ENCODE measurements at places on chromosomes 5 and 9. TPM values are rescaled to one million over a fixed set of nuclear protein-coding genes. Genes with fewer than 3 reads are reported as not detected.

GLRA1 gene
- total RNA-seq: not detected

SGTB gene
- total RNA-seq: 12.3 TPM

BHMT2 gene
- total RNA-seq: not detected

CCL19 gene
- total RNA-seq: not detected

LSM11 gene
- total RNA-seq: 8.4 TPM

GPR151 gene
- not detected for total RNA-seq

SYNPO gene
- 0.04 TPM for total RNA-seq

FAM151B gene
- 0.10 TPM for total RNA-seq

GRAMD2B gene
- 9.3 TPM for total RNA-seq

CA9 gene
- 6.2 TPM for total RNA-seq

HRH2 gene
- 32.6 TPM for total RNA-seq

ISL1 gene
- not detected for total RNA-seq

ZNF879 gene
- 2.6 TPM for total RNA-seq

MOB3B gene
- 0.44 TPM for total RNA-seq

SAPCD2 gene
- total RNA-seq: 16.4 TPM

FOXD4L3 gene
- total RNA-seq: 0.10 TPM

ANGPTL2 gene
- total RNA-seq: not detected

GARIN3 gene
- total RNA-seq: 0.25 TPM

CDH12 gene
- total RNA-seq: not detected

GLT6D1 gene
- total RNA-seq: not detected

ZCCHC10 gene
- 29.9 TPM for total RNA-seq

CDX1 gene
- not detected for total RNA-seq

SHOC1 gene
- not detected for total RNA-seq

LCN12 gene
- total RNA-seq: 0.89 TPM

PCDHGA2 gene
- 0.04 TPM for total RNA-seq

CCL28 gene
- total RNA-seq: 12.1 TPM

AKNA gene
- total RNA-seq: 107 TPM

PNPLA7 gene
- 3.4 TPM for total RNA-seq

OTP gene
- total RNA-seq: not detected

FBXO4 gene
- total RNA-seq: 13.4 TPM

FLT4 gene
- 4.4 TPM for total RNA-seq

All from activated CD8-positive, alpha-beta memory T cell treated with anti-CD3 and anti-CD28 coated beads for 36 hours (primary cell).